Non-pigmented ciliary epithelial cell (primary cell): ENCODE measurements at places on chromosomes 7 and 10.

DNA sequence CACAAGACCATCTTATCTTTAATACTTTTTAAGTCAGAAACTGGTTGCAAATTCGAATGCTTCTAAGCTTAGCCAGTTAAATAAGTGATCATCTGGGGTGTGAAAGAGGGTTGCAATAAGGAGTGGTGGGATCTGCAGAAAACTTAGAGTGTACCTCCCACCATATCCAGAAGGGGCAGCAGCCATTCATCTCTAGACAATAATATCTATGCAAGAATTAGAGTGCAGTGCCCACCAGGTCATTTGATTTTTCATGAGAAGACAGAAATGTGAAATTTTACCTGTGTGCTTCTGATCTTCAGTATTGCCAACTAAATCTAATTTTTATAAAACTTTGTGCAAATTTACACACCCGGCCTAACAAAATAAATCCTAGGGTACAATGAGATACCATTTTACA is 127.2 kb upstream of the SP4 start:
- no peak for DNase-seq

DNA sequence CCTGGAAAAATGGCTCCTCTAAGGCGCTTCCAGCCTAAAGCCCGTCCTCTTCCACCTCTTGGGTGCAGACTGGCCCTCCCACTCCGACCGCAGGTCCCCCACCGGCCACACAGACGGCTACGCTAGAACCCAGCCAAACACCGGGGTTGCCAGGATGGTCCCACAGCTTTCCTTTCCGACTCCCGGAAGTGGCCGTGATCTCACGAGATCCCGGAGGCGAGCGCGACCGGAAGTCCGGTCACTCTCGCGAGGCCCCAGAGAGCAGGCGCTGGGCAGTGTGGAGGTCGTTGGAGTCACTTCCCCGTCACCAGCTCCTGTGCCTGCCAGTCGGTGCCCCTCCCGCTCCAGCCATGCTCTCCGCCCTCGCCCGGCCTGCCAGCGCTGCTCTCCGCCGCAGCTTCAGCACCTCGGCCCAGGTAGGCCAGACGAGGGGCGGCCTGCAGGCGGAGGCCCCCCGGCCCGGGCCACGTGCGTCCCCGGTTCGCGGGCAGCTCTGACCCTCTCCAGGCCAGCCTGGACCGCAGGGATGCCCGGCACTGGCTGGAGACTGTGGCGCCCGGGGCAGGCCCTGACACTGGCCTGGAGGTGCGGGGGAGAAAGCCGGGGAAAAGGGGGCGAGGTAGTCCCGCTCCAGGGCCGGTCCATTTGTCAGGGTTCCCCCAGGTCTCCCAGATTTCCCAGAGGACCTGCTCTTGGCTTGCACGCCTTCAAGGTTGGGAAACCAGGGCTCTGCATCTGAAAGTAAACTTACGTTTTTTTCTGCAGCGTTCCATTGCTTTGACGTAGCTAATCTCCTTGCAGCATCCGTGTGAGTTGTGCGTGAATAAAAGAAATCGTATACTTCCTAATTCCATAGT is at the start of the genes MDH2 and STYXL1:
TSS of gene MDH2 (plus strand) at position 296 of the 857 bp plus-strand sequence. CDS start at position 351, 55 bp downstream.
TSS of gene STYXL1 (minus strand) at position 190 of the 857 bp plus-strand sequence. CDS start 17,477 bp downstream, outside the sequence.
- DNase-seq, result peak; percentile 72

GRCh38 chr7:85516675-85517074 is 329.8 kb upstream of the SEMA3D start:
- DNase-seq, result no peak

- DNase-seq, result no peak
Observed at GRCh38 chr10:130003787-130004613, 39.9 kb upstream of the EBF3 start.

- no peak for DNase-seq
Observed at GRCh38 chr7:33905389-33906032, at the start of gene BMPER. Gene BMPER, plus strand, starts transcription at chr7:33905539. Its CDS starts 75 bp downstream, at chr7:33905614.

DNA sequence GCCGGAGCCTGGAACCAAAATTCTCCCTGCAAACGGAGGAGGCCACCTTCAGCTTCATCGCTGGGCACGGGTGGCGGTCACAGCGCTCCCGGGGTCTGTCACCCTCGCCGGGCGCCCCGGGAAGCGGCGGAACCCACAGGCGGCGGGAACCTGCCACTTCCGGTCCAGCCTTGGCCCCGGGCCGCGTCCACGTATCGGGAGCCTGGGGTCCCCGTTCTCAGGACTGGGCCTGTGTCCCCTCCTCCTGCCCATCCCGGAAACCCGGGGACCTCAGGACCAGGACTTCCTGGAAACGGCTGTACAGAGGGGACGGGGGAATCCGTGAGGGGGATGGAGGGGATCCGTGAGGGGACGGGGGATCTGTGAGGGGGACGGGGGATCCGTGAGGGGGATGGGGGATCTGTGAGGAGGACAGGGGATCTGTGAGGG is 25.4 kb downstream of the PDGFA start:
- DNase-seq, result no peak

- DNase-seq, result peak; percentile 73
Observed at GRCh38 chr10:62960416-62960815, 144.2 kb upstream of the EGR2 start.

DNA sequence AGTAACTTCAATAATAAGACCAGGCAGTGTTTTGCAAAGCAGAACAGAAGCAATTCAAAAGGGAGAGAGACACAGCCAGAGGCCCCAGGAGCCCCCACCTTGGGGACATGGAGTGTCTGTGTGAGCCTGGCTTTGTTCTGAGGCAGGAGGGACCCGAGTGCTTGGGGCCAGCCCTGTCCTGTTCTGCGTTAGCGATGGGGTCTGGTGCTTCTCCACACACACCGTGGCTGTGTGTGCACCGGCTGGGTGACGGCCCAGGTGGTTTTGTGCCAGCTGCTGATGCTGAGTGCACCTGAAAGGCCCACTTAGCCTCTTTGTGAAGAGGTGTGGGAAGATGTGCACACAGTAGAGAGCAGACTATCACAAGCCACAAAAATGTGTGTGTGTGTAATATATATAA is 468.9 kb downstream of the DNAJB6 start:
- DNase-seq, result no peak

DNA sequence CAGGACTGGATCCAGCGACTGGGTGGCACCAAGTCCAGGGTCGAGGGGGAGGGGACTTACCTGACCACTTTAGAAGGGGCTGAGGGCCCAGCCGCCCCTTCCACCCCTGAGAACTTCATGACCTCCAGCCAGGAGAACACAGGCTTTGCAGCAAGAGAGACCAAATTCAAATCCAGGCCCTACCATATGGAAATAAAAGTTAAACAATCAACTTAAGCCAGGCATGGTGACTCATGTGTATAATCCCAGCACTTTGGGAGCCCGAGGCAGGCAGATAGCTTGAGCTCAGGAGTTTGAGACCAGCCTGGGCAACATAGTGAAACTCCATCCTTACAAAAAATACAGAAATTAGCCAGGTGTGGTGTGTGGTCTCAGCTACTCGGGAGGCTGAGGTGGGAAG is 61.9 kb downstream of the COL13A1 start:
- DNase-seq, result no peak

DNA sequence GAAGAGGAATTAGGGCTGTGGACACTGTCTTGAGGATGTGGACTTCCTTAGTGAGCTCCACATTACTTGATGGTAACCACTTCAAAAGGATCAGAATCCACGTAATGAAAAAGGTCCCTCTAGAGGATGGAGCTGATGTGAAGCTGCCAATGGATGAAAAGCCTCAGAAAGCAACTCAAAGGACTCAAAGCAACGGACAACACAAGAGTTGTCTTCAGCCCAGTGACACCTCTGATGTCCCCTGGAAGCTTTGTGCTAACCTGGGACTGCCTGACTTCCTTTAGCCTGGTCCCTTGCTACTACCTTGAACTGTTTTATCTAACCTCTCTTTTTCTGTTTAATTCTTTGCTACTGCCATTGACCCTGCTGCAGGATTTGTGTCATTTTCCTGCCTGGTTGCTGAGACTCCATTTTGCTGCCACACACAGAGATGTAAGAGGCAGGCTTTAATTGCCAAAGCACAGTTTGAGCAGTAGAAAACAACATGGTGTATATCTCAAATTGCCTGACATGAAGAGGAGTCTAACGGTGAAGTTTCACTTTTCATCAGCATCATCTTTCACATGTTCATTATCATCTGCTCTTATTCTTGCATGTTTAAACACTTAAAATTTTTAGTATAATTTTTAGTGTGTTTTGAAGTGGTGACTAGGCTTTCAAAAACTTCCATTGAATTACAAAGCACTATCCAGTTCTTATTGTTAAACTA is 11.1 kb upstream of the SGCE start:
- no peak for DNase-seq

DNA sequence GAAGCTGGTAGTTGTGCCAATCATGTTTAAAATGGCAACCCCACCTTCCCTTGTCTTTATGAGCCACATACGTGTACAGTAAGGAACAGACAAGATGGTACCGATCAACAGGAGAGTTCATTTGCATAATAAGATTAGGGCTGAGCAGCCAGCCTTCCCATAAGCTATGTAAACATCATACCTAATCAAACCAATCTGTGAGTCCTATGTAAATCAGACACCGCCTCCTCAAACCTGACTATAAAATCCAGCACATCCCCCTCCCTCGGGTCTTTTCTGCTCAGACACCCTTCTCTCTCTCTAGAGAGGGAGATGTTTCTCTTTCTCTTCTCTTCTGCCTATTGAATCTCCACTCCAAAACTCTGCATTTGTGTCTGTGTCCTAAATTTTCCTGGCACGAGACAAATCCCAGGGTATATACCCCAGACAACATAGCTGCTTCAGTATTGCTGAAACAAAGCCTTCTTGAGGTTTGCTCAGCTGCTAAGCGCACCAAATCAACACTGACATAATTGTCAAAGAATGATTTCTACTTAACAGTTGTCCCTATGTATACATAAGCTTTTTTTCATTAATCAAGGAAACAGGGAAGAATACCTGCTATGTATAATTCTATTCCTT is 279.2 kb downstream of the THSD7A start:
- DNase-seq, result no peak

DNA sequence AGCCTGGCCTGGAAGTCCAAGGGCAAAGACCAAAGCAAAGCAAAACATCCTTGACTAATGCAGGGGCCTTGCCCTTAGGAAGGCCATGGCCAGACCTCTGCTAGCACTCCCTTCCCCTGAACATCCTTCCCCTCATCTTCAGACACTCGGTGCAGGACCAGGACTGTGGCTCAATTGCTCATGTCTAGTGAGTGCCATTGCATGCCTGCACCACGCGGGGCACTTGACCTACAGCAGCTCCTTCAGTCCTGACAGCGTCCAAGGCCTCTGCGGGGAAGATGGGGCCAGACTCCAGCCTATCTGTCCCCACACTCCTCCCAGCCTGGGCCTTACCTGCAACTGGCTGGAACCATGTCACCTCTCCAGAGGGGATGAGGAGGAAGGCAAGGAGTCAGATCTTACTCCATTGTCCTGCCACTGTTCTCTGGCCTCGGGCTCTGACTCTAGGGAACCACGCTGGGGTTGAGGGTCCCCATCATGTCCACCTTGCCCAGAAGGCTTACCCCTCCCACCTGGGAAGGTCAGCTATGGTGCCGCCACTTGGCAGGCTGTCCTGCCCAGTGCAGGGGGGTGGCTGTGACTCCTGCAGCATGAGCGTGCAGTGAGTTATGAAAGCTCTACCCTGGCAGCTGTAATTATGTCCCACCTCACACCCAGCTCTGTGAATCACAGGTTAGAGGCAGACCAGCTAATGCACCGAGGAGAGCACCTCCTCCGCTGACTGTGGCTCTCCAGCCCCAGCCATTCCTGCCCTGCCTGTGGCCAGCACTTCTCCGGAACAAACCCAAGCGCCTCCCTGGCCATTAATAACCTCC is 16.1 kb downstream of the DRGX start:
- no peak for DNase-seq

- no peak for DNase-seq
Observed at GRCh38 chr10:80279146-80279545, 10.3 kb downstream of the MAT1A start.

GRCh38 chr7:101093906-101094305 is 8.6 kb downstream of the TRIM56 start:
- DNase-seq, result peak; percentile 72

DNA sequence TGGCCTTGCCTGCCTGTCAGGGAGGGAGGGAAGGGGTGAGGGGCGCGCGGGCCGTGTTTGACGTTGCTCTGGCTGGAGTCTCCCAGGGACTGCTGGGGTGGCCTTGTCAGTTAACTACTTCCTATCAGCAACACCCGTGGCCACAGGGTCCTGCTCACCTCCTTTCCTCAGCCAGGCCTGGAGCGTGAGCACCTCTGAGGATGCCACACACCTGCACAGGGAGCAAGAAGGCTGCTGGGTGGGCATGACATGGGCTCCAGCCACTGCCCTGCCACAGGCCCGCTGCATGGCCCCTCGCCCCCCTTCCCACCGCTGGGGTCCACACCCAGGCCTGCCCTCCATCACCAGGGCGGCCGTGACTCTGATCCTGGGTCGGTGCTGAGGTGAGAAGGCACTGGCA is 212.4 kb downstream of the ELFN1 start:
- DNase-seq, result no peak

DNA sequence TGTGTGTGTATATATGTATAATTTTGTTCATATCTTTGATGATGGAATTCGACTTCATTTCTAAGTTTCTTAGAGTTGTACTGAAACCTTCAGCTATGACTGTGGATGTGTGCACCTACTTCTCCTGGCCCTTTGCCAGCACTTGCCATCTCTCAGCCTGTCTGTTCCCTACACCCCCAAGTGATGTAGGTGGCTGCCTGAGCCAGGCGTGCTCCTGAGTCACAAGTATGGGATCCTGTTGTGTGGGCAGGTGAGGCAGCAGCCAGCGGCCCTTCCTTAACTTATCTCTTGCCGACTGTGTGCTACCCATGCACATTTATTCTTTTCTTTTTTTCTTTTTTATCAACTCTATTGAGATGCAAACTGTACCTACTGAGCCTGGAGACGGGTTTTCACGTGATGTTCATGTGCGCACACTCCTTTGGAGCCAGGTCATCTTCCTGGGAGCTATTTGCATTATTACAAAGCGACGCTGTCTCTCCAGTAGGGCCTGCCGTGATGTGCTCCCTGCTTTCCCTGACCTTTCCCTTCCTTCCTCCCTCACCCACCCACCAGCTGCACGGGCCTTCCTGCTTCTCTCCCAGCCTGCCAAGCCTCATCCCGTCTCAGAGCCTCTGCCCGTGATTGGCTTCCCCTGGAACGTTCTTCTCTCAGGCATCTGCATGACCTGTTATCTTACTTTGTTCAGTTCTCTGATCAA is 31.3 kb upstream of the GALNT11 start:
- DNase-seq, result no peak

DNA sequence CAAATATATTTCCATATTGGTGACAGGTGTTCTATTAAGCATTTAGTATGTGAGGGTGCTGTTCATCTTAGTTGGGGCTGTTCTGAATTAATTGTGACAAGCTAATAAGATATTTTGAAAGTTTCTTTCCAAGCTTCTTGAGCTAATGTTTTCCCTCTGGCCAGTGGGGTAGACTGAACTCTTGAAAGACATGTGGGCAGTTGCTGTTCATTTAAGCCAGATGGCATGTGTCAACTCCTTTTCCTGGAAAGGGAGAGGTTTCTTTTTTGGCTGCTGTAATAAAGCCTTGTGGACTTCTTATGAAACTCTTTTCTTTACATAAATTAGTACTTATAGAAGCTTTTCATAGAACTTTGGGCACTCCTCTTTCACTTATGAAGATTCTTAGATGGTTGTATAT is 21.7 kb downstream of the RAB18 start:
- DNase-seq, result no peak

GRCh38 chr7:99409192-99409572 is 413 bp downstream of the BUD31 start:
- no peak for DNase-seq

- no peak for DNase-seq
Observed at GRCh38 chr7:2281541-2281940, 32.7 kb downstream of the SNX8 start.

- no peak for DNase-seq
Observed at GRCh38 chr10:74419958-74420375, 268.9 kb downstream of the ADK start.
